Jurkat, Clone E6-1 (cell line): ENCODE measurements at places on chromosomes 6 and 20.

DNA sequence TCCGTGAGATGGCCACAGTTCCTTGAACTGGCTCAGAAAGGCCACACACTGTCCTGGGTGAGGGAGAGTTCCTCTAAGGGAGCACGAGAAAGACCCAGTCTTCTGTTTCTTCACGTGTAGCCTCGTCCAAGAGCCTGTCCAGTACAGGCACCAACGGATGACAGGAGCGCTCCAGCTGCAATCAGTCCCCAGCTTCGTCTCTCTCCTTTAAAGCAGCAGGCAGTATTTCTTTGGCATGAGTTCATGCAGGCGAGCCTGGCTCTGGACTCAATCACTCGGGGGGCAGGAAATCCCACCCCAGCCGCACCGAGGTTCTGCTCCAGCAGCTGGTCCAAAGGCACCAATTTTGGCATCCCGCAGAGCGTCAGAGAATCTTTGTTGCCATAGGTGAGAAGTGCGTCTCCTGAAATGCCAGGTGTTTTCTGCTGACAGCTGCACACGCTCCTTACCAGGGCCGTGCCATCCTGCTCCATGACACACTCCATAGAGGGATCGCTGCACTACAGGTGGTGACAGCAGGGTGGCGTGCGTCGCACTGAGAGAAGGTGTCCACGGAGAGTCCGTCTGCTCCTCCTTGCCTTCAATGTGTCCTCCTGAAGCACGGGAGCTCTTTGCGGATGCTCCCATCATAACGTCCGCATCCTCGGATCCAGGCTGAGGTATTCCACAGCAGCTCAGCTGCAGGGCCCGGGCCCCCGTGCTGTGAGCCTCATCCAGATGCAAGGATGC is 59.6 kb upstream of the AFDN start:
- DNase-seq = no peak

DNA sequence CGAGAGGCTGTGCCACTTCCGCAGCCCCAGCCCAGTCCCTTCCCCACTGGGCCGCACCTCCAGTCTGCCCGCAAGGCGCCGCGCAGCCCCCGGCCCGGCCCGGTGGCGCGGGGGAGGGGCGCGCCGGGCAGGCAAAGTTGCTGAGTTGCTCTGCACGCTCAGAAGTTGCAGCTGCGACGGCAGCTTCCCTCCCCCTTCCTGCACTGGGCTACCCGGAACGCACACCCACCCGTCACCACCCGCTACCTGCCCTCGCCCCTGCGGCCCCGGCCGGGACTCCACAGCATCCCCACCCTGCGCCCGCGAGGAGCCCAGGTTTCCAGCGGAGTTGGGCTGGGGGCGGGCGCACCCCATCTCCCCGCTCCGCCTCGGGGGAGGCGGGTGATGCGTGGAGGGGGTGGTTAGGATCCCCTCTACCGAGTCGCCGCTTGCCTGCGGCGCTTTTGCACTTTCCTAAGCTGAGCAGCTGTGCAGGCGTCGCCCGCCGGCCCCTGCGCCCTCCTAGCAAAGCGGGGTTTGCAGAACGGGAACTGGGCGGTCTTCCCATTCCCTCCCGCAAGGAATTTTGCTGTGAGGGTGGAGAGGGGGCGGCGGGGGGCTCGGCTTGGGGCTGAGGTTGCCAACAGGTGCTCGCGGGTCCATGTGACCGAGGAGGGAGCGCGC is 55.9 kb upstream of the RREB1 start:
- DNase-seq = peak; percentile 60

- no peak for DNase-seq
These were observed 962.1 kb downstream of the GRIK2 start for GRCh38 chr6:102355578-102355977.

DNA sequence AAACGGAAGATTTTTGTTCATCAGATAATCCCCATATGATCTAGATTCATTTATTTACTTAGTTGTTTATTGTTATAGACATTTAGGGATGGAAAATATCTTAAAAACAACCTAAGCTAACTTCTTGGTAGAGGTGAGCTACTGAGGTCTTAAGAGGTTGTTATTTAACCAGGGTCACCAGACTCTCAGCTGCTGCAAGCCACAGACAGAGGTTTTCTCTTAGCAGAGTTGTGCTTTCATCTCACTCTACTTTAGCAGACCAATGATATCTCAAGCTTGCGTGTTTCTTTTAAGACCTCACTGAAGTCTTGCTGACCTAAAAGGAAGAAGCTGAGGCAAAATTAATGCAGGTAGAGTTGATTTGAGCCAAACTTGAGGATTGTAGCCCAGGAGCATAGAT is 43.6 kb downstream of the NCOA7 start:
- peak; percentile 60 for DNase-seq

DNA sequence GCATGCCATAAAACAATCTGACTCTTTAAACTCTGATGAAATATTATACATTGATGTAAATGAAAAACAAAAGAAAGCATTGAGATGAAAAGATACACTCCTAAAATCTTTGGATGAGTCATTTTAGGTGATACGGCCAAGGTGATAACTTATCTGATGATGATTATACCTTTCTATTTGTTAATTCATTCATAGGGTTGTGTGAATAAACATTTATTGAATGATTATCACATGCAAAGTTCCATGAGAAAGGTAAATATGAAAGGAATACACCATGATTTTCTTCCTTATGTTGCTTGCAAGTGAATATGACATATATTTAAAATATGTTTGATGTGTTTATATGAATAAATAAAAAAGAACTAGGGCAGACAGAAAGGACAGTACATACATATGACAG is 15.4 kb upstream of the HIVEP1 start:
- no peak for DNase-seq

DNA sequence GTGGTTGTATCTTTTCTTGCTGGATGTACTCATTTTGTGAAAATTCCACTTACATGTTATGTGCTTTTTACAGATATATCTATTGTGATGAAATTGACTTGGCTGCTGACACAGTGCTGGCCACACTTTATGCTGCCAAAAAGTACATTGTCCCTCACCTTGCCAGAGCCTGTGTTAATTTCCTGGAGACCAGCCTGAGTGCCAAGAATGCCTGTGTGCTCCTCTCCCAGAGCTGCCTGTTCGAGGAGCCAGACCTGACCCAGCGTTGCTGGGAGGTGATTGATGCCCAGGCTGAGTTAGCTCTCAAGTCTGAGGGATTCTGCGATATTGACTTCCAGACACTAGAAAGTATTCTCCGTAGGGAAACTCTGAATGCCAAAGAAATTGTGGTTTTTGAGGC is 4.9 kb downstream of the BTBD3 start:
- DNase-seq = no peak

DNA sequence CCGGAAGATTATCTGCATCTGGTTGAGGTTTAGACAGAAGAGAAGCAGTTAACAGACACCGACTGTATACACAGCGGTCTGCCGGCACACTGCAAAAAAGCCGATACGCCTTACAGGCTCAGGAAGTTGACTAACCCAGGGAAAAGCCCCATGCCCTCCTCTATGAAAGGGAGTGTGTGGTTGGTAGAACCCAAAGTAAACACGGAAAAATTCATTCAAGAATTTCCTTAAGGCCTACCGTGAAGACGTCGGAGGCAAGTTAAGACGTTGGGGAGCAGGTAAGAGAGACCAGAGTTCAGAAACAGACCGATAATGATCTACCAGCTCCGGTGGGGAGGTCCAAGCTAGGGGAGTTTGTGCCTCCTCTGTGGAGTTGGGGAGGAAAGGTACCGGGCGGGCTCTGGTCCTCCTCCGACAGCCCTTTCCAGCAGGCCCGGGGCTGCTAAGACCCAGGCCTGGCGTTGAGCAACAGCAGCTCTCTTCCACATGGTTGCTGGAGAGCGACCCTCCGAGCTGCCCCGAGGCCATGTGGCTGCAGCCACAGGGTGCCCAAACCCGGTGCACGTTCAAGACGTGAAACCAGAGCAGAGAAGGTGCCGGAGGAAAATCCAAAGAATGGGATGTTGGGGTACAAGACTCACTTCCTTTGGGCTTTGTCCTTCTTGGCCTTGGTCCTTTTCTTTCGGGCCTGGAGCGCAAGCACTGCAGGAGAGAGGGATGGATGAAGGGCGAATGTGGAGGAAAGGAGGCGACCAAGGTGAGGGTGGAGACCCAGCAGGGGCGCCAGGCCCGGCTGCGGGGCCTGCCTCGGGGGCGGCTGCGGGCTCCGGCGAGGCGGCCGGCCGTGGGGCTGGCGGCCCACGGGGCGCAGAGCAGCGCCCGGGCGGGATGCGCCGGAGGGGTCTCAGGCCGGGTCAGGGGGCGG is 809 bp downstream of the SRPK1 start:
- peak; percentile 37 for DNase-seq

- DNase-seq = no peak
These were observed 677.7 kb downstream of the DOK5 start for GRCh38 chr20:55153001-55153645.

DNA sequence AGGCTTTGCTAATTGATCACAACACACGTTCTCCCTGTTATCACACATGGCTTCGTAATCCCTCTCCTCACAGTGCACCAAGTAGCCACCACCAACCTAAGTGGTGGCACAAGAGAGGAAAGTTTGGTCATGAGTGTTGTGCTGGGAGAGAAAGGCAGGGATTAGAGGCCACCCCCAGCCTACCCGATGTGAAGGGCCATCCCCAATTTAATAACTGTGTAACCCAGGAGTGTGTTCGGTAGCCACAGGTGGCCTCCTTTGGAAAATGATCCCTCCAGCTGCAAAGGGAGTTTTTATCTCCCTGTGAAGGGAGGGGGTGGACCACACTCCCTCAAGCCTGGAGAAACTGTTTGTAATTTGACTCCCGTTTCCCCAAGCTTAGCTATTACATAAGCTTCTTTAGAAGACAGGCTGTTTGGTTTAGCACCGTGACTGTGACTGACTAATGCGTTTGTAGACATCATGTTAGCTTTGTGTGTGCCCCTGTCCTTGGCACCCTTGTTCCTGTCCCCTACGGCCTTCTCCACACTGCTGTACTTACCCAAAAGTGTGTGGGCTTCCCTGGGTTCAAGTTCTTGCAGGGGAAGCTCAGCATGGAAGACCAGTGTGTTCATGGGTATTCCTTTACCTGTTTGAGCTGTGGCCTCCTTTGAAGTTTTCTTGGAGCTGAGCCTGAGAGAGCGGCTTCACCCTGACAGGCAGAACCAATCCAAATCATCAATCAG is 20.6 kb downstream of the PPP1R16B start:
- no peak for DNase-seq

DNA sequence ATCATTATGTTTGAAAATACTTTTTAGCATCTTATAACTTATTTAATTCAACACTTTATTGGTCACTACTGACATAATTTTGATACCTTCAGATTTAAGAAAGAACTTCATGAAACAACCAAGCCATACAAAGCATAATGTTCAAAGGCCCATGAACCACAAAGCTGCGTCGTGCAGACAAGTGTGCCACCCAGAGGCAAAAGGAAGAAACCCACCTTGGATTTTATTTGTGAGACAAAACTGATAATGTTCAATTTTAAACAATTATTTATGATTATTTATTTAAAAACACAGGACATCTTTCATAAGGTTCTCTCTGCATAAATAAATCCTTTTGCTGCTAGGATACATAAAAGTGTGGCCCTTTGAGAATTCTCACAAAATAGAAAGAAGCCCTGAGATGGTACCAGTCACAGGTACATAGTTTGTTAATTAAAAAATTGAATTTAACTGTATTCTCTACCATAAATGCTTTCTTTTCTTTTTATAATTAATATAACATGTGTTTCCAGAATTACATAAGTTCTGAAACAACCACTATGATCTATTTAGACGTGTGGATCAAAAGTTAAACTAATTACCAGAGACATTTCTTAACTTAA is 143.7 kb downstream of the RALGAPA2 start:
- peak; percentile 42 for DNase-seq

GRCh38 chr6:87279196-87279595 is 43.2 kb upstream of the SMIM8 start:
- DNase-seq = no peak

GRCh38 chr20:36886859-36887751 is 11.2 kb downstream of the TLDC2 start:
- peak; percentile 62 for DNase-seq

DNA sequence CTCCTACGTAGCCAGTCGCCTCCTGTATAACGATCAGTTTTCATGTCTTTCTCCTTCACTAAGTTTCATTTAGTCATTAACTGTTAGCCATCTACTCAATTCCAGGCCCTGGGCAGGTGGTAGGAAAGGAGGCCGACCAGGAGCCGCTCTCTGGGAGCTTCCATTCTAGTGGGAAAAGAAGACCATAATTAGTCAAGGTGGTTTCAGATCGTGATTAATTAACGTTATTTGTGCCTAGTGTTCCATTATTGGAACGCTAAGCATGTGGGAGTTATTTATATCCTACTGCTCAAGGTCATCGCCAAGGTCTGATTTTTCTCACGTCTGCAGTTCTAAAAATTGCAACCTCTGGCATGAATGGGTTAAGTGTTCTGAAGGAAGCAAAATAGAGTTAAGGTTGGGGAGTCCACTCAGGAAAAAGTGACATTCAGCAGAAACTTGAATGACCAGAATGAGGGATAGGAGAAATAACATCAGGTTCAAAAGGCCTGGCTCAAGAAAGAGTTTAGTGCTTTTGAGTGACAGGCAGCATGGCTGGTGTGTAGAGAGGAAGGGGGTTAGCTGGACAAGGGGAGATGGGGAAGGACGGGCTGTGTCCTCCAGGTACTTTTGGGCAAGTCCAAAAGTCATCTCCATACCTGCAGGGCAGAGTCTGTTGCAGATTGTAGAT is 812 bp downstream of the SLC9A8 start:
- no peak for DNase-seq

- no peak for DNase-seq
These were observed 30.4 kb upstream of the STXBP5 start for GRCh38 chr6:147173675-147174308.

GRCh38 chr20:3485913-3486312 is 15.1 kb downstream of the ATRN start:
- no peak for DNase-seq

DNA sequence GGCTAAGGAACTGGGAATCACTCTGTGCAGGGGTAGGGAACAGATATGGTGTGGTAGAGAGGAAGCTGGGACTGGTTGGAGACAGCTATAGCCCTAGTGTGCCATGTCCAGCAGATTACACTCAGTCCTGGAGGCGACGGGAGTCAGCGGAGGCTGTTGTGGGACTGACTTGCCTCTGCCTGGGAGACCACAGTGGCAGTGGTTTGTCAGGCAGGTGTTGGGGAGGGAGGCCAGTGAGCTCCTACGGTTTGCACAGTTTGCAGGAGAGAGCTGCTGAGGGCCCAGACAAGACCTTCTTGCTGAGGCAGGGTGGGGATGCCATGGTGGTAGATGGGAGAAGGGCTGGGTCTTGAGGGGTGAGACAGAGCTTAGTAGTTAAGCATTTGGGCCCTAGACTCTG is 4.9 kb downstream of the PLCG1 start:
- peak; percentile 44 for DNase-seq

DNA sequence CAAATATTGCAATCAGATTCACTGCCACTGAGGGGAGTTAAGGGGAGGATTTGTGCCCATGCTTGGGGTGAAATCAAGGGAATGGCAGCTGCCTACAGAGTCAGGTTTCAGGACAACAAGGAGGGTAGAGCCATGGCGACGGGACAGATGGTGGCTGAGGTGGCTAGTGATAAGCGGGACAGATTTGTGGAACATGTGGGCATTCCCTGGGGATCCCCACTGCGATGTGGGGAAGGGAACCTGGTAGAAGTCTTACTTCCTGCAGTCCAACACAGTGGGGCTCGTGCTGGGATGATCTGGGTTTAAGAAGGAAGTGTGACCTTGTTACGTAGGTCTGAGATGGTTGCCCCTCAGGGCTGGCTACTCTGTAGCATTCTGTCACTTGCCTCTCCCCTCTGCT is 292.0 kb upstream of the JARID2 start:
- DNase-seq = no peak

- no peak for DNase-seq
These were observed 40.3 kb downstream of the ATP9A start for GRCh38 chr20:51727872-51728271.
